ENCODE measurements at places on chromosomes 11 and 22.

DNA sequence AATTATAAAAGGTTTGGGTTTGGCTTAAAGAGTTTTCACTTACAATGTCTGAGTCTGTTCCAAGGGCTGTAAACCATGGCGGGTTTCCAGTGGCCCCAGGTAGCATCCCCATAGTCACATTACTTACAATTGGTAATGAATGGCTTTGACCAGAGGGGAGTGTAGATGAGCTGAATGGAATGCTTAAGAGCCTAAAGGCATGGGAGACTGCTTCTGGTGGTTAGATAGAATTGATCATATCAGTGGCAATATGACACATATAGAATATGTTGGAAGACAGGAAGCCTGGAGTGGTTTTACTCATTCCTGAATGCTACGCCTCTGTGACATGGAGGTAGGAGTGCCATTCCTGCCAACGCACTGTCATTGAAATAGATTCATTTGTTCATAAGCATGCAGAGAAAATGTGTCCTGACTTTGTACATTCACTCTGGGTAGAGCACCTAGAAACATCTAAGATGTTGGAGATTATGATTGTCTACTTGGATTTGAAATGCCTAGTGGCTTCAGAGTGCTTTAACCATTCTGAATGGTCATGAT lies 183.3 kb downstream of the BLID start:
- DNase-seq: no peak

DNA sequence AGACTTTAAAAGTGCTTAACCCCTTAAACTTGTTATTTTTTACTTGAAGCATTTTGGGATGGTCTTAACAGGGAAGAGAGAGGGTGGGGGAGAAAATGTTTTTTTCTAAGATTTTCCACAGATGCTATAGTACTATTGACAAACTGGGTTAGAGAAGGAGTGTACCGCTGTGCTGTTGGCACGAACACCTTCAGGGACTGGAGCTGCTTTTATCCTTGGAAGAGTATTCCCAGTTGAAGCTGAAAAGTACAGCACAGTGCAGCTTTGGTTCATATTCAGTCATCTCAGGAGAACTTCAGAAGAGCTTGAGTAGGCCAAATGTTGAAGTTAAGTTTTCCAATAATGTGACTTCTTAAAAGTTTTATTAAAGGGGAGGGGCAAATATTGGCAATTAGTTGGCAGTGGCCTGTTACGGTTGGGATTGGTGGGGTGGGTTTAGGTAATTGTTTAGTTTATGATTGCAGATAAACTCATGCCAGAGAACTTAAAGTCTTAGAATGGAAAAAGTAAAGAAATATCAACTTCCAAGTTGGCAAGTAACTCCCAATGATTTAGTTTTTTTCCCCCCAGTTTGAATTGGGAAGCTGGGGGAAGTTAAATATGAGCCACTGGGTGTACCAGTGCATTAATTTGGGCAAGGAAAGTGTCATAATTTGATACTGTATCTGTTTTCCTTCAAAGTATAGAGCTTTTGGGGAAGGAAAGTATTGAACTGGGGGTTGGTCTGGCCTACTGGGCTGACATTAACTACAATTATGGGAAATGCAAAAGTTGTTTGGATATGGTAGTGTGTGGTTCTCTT lies 2.8 kb downstream of the MALAT1 start:
- no peak for DNase-seq

- DNase-seq: no peak
These were observed 83.1 kb downstream of the OR5AK2 start for GRCh38 chr11:57071829-57072228.

- no peak for DNase-seq
These were observed 1497.0 kb upstream of the TENM4 start for GRCh38 chr11:80937842-80938241.

- DNase-seq: peak; percentile 29
These were observed 25.9 kb upstream of the HTATIP2 start for GRCh38 chr11:20337526-20338154.

DNA sequence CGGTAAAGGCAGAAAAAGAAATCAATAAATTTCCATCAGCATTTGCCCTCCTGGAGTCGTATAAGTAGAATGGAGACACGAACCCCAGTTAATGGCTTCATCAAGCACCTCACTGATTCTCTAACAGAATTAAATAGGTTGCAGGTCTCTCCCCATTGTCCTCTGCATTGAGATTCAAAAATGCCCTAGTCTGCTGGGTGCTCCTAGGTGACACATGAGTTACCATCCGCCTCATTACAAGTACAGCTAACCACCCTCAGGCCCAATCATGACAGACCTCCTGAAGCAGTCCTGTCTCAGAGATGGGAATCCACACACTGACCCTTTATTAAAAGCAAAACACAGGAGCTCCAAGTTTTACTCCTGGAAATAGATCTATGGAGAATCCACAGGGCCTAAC lies 31.4 kb downstream of the HSPA8 start:
- DNase-seq: no peak

DNA sequence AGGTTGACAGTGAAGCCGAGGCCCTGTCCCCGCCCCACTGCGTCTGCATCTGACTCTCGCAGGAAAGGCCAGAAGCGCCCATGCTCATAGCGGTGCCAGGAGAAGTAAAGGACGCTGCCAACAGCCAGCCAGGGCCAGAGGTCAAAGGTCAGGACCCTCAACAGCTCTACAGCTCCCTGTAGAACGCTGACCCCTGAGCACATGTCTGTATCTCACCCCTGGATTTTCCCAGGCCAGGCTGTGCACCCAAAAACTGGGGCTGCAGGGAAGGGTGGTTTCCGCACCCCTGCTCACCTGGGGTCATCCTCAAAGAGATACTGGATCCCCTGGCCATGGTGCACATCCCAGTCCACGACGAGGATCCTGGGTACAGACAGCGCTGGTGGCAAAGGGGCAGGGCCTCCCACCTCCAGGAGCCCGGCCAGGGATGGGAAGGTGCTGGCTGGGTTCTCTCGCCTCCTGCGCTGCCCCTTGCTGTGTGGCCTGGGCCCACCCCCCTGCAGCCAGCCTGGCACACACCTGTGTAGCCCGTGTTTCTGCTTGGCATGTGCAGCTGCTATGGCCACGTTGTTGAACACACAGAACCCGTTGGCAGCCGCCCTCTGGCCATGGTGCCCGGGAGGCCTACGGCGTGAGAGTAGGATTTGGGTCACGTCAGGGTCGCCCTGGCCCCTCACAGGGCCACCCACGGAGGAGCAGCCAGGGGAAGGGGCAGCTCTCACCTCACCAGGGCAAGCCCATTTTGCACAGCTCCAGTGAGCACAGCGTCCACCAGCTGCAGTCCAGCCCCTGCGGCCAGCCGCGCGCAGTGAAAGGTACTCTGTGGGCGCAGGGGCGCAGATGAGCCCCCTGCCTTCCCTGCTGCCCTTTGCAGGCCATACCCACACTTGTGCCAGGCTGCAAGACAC lies 1.5 kb downstream of the HDAC10 start:
- DNase-seq: no peak

DNA sequence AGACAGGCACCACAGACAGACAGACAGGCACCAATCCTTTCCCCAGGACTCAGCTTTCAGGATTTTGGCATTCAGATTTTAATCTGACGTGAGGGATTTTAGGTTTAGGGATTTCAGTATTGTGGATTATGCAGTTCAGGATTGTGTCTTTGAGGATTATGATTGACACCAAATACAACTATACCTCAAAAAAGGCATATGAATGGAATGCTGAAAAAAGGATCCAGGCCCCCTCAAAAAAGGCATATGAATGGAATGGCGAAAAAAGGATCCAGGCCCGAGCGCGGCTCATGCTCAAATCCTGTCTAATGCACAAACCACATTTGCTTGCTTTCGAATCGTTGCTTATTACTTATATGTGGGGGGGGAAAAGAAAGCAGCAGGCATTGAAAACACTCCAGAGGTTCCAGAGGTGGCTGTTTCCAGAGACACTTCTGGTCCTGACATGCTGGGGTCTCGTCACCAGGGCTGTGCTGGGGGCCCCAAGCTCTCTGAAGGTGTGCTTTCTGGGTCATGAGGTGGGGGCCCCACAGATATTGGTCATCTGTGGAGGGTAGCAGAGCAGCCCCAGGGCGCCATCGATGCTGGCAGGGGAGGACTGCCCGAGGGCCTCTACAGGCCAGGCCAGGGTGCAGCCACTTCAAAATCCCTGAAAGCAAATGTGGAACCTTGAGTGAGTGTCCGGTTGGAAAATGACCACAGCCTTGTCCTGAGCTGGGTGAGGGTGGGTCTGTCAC lies 16.8 kb upstream of the OSBPL5 start:
- no peak for DNase-seq

- DNase-seq: no peak
These were observed 134.3 kb upstream of the C11orf58 start for GRCh38 chr11:16603890-16604793.

DNA sequence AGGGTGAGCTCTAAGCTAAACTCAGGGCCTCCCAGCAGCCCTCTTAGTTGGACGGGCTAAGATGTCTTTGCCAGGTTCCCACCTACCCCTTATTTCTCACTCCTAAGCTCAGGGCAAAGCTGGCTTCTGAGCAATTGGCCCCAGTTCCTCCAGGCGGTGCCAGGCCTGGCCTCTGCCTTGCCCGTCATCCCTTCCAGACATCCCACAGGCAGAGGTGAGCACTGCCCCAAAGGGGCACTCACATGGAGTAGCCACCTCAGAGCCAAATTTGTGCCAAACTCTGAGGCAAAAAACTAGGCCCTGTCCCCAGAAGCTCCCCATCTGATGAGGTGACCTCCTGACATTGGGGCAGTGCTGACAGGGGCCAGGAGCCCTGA lies 9.7 kb downstream of the RHOD start:
- DNase-seq: no peak

DNA sequence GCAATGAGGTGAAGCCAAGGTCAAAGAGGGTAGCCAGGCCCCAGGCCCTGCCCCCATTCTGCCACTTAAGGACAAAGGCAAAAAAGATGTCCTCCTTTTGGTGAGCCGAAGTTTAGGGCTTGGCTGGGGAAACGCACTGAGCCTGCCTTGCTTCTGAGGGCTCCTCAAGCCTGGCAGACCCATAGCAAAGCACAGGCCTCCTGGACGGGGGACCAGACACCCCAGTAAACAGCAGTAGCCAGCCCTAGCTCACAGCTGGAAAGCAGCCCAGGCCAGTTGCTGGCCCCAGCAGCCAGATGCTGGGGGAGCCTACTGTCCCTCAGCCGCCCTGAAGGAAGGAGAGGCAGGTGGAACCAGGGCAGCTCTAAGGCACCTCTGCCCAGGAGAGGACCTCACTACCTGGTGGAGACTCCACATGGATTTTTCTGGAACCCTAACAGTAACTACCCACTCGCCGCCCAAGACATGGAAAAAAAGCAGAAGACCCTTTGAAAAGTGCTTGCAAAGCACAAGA lies 3.8 kb upstream of the PYGM start:
- DNase-seq: no peak

DNA sequence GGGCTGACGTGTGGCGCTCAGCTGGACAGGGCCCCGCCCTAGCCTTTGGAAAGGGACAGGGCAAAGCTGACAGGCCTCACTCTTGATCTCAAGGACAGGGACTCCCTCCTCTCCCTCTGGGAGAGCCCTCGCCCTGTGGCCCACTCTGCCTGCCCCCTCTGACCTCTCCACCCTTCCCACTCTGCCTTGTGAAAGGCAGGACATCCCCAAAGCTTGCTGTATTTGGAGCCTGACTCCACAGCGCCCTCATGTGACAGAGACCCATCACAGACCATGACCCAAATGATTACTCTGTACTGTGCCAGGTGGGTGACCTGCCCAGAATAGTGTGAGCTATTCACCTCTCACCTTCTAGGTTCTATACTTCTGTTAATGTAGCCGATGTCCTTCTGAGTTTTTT lies 18.8 kb downstream of the P2RY2 start:
- DNase-seq: no peak

DNA sequence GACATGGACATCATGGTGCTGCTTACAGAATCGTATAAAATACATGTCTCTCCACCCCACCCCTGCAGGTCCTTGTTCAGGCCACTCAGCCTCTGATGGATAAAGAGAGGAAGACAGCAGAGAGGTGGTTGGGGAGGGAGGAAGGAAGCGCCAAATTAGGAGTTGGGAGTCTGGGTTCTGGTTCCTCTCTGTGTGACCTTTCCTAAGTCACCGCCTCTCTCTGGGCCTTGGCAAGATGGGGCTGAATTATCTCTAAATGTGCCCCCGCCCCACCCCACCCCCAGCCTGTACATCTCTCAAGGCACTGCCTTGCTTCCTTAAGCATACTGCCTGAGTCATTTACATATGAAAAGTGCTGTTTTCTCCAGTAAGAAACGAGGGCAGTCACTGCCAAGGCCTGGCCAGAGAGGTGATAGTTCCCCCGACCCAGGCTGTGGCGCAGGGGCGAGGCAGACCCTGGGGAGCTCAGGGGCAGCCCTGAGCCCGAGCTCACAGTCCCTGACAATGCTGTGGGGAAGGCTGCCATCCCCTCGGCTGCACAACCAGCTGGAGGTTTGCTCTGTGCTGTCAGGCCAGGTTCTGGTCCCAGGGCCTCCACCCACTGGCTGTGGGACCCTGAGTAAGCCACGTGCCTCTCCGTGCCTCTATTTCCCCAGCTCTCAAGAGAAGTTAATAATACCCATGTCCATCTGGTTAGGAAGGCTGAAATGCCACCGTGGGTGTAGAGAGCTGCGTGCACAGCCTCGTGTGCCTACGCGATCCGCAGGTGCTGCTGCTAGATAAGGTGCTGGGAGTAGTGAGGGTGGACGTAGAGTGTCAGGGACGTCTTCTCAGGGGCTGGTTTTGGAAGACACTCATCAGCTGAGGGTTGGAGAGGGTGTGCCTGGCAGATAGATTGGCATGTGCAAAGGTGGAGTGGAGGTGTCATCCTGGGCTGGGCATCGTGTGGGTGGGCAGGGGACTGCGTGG lies 55.3 kb downstream of the CACNA1I start:
- DNase-seq: no peak

GRCh38 chr22:35589071-35589755 lies 27.9 kb downstream of the MB start:
- DNase-seq: no peak

- peak; percentile 74 for DNase-seq
These were observed at the start of gene ADSL for GRCh38 chr22:40346185-40347118. TSS of gene ADSL (plus strand) at chr22:40346500. CDS start at chr22:40346559, 59 bp downstream.

DNA sequence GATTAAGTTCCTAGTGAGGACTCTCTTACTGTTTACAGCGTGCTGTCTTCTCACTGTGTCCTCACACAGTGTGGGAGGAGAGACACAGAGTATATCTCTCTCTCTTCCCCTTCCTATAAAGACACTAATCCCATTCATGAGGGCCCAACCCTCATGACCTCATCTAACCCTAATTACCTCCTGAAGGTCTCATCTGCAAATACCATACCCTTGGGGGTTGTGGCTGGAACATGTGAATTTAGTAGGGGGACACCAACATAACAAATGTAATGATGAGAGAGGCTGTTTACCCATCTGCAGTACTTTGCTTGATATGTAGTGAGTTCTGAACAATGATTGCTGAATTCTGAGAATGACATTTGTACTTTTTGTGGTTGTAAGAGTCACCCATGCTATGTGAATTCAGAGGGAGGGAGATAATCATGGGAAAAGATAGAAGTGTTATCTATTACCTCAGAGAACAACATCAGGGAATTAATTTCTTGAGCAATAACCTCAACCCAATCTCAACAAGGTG lies 4.9 kb upstream of the OR52W1 start:
- DNase-seq: no peak

GRCh38 chr11:61357894-61358239 lies 3.8 kb downstream of the CYB561A3 start:
- no peak for DNase-seq

- DNase-seq: no peak
These were observed 111.7 kb downstream of the MORC2 start for GRCh38 chr22:30856741-30857502.
